ENCODE measurements at places on chromosomes 2 and 18.
A peak's percentile ranks its signal among the peaks of the same experiment; 100 is the strongest.

DNA sequence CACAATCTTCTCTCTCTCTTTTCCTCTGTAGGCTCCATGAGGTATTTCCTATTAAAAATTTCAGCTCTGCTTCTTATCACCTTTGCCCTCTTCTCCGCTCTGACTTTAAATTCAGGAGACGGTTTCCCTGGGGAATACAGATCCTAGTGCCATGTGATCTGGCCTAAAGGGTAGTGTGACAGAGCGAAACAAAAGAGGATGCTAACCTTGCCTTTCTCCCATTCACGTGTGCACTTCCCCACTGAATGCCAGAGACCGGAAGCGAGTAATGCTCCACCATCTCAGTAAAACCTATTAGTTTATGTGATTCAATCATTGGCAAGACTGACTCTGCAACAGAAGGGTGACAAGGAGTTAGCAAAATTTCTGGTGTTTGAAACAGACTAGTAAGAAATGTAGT is 358.3 kb downstream of the ZNF521 start:
- DNase-seq: no peak

DNA sequence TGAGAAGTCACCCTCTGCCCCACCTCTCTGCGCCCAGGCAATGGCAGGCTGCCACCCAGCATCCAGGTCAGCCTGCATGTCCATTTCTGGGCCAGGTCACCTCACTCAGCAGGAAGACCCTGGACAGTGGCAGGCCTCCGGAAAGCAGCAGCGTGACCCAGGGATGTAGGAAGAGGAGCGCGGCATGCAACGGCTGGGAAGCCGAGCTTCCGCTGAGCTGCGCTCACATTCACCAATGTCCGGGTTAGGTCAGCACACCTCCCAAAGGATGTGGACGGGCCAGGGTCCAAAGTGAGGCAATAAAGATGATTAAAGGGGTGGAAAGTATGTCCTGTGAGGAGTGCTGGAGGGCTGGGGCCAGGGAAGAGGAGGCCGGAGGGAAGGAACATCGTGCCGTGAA is 174.5 kb downstream of the CTIF start:
- peak; percentile 77 for DNase-seq

DNA sequence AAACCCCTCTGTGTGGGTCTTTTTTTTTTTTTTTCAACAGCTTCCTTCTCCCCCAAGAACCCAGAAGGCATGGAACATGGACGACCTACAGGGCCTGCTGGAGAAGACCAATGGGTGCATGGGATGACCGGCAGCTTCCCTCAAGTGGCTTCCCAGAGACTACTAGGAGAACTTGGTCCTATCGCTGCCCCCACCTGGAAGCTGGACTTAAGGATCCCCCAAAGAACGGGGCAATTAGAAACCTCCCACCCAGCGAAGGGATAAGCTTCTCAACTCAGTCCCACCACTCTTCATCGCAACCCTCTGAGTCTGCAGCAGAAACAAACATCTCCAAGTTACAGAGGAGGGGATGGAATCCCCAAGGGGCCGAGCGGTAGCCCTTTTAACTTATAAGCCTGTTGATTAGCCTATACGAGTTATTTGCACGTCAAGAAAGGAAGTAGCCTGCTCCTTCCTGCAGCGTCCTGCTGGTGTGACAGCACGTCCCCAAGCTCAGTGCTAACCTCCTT is 1.4 kb downstream of the ACTR1B start:
- no peak for DNase-seq

DNA sequence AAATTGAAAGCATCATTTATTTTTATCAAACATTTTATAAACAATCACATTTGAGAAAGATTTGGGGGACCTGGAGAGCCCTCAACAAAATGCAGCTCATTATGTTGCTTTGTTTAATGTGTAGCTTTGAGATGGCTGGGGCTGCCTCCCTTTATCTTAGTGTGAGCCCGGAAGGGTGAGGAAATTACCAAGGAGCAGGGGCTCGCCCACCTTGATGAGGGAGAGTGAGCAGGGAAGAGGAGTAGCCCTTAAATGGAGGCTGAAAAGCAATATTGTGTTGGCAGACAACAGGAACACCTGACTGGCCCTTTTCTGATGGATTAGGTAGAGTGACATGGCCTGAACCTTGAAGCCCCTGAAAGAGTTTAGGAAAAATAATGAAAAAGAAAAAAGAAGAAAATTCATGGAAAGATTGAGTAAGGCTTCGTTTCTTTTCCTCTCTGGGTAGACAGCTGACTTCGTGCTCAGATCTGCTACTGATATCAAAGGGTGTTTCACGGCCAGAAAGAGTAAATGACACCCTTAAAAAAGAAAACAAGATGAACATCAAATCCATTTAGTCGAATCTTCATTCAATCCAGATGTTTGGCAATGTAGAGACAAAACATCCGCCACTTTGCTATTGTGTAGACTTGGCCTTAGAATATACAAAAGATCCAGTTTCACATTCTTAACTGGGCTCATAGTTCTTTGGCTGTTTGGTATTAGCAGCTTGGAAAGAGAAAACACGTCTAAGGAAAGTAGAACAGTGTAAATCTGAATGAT is 206.5 kb upstream of the TCF4 start:
- no peak for DNase-seq

DNA sequence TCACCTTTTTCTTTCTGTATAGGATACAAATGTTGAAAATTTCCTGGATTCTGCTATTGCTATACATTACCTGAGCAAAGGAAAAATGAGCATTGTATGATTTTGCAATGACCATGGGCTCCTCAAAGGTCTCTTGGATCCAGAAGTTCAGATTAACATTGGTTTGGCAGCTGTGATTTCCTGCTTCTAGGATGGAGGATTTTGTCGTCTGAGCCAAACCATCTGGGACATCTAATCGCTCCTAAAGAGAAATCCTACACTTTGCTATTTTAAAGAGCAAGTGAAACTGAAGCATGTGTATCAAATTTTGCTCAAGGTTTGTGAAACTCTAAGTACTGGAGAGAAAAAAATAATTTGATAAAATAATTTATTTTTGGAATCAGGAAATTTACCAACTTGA is 115.1 kb upstream of the ST6GAL2 start:
- DNase-seq: no peak

GRCh38 chr2:37039580-37039979 is 44.6 kb downstream of the HEATR5B start:
- DNase-seq: no peak

DNA sequence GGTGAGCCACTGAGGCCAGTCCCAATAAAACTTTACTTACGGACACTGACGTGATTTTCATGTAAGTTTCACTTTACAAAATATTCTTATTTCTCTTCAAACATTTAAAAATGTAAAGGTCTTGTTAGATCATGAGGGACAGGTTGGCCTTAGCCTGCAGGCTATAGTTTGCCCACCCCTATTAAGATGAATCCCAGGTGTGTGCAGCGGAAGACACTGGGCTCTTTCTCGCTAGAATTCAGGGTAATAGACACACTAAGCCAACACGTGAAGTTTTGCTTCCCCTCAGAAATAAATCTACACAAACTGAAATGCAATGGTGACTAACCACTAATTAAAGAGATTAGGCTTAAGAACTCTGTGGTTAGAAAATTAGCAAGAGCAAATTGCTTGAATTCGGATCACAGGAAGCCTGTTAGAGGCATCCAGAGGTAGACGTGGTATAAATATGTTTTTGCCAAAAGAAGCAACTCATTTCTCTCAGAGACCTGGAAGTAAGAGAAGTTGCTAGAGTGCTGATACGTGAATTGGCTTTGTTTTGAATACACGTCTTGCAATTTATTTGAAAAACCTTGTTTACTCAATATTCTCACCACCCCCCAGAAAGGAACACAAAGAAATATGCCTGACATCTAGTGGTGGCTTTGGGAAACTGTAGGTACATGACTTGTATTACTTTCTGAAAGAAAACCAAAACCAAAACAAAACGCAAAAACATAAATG is 151.6 kb downstream of the DTNB start:
- DNase-seq: no peak

DNA sequence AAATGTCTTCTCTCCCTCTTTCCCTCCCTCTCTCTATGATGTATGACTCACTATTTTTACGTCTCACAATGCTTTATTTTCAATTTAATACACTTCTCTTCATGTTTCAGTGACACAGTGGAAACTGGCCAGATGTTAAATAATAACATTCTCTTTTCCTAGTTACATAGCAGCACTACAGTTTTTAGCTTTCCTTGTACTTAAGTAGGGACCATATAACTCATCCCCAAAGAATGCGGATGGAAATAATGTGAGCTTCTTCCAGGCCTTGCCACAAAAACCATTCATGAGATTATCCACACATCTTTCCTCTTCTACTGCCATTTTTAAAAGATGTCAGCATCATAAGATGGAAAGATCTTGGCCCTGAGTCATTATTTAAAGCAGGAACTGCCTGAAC is 789.4 kb downstream of the LRP1B start:
- DNase-seq: no peak

- no peak for DNase-seq
Measured at GRCh38 chr2:72395096-72395495, 247.4 kb upstream of the CYP26B1 start.

GRCh38 chr2:227890495-227891079 is 19.2 kb downstream of the DAW1 start:
- no peak for DNase-seq
